ENCODE measurements at places on chromosomes 7 and 10.
A peak's percentile ranks its signal among the peaks of the same experiment; 100 is the strongest.

- DNase-seq = no peak
Observed at GRCh38 chr7:146146831-146147486, 30.4 kb downstream of the CNTNAP2 start.

DNA sequence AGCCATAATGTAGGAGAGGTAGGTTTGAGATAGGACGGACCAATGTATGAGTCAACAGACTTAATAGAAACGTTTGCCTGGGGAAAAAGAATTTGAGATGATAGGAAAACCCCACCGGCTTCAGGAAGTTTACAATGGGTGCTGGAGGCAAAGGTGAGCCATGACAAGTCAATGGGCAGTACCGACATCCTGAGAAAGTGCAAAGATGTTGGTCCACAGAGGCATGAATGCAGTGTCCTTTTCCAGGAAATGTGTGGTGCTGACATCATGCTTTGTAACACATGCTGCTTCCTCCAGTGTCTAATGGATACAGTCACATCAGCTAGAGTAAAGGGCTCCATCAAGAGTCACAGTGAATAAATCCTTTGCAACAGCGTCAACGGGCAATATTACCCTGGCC is 533.6 kb downstream of the INHBA start:
- no peak for DNase-seq

DNA sequence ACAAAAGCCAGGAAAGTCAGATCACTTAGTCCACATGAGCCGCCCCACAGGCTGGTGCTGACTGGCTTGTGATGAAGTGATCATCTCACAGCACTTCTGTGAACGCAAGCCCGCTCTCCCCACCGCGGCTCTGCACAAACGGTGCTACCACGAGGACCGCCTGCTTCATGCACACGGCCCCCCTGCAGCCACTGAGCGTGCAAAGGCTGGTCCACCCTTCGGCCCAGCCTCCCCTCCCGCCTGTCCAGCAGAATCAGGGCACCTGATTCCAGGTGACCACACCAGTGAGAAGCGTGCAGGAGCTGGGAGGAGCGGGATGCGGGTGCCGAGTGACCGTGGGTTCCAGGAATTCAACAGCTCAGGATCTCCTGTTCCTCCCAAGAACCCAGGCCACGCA is 32.2 kb downstream of the MAD1L1 start:
- DNase-seq = no peak

DNA sequence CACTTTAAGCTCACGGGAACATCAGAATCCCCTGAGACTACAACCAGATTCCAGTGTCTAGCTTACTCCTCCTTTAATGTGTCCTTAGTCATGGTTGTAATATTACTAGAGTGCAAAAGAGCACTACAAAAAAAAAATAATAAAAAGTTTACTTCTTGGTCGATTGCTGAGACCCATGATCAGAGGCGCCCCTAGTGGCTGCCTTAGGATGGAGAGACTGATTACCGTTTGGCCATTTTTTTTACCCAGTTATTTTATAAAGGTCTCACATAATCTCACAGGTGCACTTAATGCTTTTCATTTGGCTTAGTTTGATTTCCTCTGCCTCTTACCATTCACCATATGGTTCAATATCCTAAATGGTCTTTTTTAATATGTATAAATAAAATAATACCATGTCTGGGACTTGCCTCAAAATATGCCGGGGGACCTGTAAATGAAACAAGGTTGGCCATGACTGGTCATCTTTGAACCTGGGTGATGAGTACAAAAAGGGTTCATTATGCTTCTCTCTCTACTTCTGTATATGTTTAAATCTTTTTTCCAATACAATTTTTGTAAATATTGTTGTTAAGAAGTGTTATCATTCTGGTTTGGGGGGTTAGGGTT is 331.5 kb upstream of the NFE2L3 start:
- no peak for DNase-seq

GRCh38 chr10:85863301-85864172 is 503.1 kb downstream of the GRID1 start:
- DNase-seq = no peak

DNA sequence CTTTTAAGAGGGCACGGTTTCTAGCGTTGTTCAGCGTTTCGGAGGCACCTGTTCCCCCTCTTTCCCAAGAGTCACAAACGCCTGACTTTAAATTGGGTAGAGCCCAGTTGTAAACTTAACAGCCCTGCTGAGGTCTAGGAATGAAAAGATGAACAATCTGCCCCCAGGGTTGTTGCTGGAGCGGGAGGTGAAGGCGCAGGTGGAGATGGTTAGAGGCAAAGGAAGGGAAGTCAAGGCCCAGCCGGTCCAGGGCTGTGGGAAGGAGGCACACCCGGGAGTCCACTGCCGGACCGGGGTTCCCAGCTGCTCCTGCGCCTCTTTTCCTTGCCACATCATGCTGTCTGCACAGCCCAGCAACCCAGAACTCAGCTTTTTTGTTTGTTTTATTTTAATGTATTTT is 770 bp downstream of the PRXL2A start:
- no peak for DNase-seq

DNA sequence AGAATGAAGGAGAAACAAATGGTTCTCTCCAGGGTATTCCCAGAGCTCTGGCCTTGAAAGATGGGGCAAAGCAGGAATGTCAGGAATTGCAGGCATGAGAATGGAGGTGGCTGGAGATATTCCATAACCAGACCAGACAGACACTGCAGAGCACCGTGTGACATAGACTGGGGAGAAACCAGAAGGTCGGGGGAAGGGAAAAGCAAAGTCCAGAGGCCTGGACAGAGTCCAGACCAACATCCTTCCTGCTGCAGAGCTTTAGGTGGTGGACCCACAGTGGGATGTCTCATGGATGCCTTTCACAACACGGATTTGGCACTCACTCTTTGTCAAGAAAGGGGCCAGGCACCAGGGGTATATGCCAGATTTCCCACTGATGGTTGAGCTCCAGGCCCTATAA is 177.2 kb upstream of the INHBA start:
- DNase-seq = no peak

DNA sequence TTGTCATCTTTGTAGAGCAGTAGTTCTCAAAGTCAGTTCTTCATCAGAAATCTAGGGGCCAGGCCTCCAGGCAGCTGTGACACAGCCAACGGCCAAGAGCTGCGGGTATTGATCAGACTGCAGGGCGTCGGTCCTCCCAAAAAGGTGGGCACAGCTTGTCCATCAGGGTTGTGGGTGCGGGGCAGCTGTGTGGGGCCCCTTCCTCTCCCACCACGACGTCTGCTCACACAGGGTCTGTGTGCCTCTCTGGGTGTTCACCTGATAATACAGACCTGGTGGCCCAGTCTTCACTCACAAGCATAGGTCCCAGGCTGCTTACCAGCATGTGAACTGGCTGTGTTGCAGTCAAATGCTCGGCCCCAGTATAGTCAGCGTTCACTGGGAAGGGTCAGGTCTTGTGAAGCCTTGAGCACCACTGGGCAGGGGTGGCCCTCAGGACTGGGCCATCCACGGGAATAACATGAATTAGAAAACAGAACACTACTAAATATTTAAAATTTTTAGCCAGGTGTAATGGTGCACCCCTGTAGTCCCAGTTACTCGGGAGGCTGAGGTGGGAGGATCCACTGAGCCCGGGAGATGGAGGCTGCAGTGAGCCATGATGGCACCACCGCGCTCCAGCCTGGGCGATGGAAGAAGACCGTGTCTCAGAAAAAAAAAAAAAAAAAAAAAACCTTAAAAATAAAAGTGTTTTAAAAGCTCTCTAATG is 102.8 kb upstream of the DIP2C start:
- no peak for DNase-seq

DNA sequence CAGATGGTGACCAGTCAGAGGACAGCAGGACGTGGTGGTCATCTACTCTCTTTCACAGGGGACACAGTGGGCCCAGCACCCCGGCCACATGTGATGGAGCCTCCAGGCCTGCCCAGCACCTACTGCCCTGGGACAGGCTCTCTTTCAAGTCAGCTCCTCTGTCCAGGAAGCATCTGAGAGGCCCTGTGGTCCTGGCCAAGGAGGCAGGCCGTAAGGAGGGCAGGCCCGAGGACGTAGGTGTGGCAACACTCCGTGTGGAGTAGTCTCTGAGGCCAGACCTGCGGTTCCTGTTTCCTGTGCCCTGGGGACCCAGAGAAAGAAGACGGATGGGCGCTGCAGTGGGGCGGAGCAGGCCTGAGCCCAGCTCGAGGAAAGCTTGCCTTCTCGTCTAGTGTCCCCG is 179.2 kb downstream of the EBF3 start:
- DNase-seq = no peak

GRCh38 chr10:98994030-98994429 is 241.6 kb downstream of the HPSE2 start:
- DNase-seq = no peak

DNA sequence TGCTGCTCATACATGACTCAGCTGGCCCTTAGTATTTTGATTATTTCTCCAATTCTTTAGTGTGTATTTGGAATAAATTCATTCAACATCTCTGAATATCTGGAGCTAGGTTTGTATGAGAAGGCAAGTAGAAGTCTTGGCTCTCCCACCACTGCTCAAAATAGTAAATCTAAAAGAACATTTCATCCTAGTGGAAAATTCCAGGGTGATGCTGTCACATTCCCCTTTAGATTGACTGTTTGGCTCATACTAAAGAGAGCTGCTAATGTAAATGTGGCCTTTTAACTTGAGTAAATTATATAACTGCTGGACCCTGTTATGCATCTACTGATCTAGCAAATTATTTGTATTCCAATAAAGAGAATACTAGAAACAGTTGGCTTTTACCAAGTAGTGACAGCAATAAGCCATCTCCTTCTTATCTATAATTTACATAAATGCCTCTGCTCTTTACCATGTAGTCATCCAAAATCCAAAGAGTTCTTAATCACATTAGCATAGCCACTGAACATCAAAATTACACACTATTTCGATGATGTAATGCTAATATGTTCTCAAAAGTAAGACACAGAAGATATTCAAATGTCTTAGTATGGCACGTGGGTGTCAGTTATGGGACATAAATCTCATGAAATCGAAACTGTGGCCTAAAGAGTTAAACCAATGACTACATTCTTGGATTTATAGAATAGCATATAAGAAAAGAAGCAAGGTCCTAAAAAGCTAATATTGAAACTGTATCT is 86.9 kb upstream of the KCND2 start:
- DNase-seq = no peak

DNA sequence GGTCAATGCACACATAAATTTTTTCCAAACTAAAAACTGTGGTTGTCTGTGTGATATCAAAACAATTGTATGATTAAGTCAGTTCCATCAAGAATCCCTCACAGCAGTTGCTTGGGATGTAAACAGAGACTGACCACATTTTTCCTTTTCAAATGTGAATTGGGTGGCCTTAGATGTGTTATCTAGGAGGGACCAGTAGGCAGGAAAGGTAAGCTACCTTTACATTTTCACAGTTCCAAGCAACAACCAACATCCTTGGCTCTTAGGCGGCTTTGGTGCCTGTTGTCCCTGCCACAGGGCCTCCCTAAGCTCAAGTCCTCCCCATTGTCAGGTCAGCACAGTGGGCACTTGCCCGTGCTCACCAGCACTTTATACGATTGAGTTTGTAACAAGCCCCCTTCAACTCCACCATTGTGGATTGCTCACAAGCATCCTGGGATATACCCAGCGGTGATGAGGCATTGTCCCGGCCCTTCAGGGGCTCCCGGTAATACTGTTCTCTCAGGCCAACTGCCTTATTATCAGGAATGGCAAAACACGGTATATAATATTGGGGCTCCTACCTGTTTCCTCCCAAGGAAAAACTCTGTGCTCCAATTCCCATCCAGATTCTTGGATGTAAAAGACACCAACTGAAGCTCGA is 114.9 kb upstream of the ANKRD1 start:
- DNase-seq = no peak

DNA sequence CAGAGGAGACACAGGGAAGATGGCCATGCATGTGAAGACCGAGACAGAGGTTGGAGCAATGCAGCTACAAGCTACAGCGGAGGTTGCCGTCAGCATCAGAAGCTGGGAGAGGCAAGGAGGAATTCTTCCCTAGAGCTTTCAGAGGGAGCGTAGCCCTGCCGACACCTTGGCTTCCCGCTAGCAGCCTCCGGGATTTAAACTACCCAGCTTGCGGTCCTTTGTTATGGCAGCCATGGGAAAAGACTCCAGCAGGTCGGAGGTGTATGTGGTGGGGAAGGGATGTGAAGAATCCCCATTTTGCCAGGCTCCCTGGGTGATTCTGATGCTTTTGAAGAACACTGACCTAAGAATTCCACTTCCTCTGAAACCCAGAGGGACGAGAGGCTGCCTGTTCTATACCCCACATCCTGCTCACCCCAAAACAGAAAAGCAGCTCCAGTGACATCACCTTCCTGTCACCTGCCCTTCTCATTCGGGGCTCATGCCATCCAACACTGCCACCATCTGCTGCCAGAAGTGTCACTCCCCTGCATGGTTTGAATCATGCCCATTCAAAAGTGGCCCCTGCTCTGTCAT is 3.3 kb upstream of the SEPHS1 start:
- peak; percentile 35 for DNase-seq

DNA sequence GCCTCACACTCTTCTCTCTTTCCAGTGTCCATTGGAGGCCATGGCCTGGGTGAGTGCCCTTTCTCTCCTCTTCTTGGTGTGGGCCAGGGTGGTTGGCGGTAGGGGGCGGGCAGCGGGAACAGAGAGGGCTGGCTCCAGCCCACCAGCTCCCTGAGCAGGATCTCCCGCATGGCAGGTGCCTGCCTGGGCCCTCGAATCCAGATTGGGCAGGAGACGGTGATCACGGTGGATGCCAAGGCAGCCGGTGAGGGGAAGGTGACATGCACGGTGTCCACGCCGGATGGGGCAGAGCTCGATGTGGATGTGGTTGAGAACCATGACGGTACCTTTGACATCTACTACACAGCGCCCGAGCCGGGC is 13.5 kb upstream of the ATP6V1F start:
- DNase-seq = no peak

DNA sequence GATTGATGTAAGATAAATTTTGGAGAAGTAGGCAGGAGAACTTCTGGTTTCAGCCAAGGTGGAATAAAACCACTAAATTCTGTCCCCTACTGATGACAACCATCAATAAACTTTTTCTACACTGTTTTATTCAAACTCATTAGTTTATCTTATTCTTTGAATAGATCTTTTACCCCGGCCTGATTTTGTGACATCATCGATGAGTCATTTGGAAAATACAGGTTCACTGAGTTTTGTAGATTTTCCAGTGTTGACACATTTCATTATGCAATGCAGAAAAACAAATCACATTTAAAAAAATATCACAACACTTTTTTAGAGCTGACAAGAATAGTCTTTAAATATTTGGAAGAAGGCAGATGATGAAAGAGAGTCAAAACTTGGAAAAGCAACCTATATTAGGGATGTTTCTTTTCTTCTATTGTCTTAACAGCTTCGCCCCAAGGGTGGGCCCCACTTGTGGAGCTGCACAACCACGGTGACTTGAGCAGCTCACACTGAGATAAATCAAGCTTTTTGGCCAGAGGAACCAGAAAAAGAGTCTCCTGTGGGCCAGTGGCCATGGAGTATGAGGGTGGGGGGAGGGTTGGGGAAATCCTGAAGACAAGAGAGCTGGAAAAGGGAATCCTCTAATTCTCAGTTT is 112.8 kb downstream of the PTEN start:
- DNase-seq = no peak

DNA sequence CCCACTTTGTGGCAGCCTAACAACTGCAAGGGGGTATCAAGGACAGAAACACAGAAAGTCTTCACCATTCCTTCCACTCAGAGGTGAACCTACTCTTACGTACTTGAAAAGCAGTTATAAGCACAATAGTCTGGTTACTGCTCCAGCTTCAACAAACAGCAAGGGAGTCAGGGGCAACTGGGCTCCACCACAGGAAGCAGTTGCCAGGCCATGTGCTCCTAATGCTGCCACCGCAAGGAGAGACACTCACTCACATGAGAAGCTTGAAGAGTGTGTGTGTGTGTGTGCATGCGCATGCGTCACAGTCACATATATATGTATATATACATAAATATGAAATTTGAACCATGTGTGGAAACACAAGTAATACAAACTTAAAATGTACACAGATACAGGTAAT is 65.5 kb downstream of the GRB10 start:
- no peak for DNase-seq
